Inflammatory macrophage treated with lipopolysaccharide for 4 hours (primary cell): ENCODE measurements at places on chromosomes 16 and 17.

GRCh38 chr17:56175299-56175955, 22.2 kb downstream of the ANKFN1 start:
- DNase-seq = no peak

DNA sequence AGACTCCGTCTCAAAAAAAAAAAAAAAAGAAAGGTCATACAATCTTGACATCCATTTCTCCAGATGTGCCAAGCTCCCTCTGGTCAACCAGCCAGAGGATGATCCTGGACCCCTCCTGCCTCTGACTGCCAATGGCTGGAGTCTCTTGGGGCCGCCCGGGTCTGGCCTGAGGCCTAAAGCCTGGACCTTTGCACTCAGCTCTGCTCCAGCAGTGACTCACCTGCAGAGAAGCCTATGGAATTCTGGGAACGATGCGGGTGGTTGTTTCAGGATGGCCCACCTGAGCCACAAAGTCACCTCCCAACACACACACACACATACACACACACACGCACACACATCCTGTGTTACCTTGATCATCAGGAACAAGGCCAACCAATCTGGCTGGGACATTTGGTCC, 64.0 kb upstream of the DNAH17 start:
- DNase-seq = no peak

DNA sequence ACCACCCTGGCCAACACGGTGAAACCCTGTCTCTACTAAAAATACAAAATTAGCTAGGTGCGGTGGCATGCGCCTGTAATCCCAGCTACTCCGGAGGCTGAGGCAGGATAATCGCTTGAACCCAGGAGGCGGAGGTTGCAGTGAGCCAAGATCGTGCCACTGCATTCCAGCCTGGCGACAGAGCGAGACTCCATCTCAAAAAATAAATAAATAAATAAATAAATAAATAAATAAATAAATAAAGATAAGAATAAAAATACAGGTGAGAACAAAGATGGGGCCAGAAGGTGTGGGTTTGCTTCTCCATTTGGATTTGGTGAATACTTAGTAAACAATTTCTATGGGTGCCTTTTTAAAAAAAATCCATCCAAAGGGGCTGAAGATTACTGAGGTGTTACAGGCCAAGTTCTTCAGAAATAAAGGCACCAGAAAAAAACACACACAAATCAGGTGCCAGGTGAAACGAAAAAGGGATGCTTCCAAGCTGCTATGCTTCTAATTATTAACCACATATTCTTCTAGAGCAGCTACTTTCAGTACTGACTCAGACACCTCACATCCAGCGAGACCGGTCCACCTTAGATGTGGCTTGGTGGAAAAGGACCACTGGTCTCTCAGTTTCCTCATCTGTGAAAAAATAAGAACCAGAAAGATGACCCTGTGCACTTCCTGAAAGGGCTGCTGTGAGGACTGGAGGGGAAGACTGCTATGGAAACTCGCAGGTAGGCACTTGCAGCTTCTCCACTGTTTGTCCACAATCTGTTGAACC, 9.2 kb downstream of the GLYR1 start:
- DNase-seq = no peak

- DNase-seq = peak; percentile 90
Observed at GRCh38 chr16:17171250-17172143, 299.3 kb downstream of the XYLT1 start.

DNA sequence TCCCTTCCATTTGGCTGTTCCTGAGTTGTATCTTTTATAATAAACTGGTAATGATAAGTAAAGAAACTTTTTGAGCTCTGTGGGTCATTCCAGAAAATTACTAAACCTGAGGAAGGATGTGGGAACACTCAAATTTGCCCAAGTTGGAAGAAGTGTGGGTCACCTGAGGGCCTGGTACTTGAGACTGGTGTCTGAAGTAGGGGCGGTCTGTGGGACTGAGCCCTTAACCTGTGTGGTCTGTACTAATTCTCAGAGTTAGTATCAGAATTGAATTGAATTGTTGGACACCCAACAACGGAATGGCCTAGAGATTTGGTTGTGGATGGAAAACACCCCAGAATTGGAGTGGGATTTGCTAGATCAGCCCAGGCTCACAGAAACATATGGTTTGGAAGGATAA, 43.1 kb downstream of the IKZF3 start:
- no peak for DNase-seq

DNA sequence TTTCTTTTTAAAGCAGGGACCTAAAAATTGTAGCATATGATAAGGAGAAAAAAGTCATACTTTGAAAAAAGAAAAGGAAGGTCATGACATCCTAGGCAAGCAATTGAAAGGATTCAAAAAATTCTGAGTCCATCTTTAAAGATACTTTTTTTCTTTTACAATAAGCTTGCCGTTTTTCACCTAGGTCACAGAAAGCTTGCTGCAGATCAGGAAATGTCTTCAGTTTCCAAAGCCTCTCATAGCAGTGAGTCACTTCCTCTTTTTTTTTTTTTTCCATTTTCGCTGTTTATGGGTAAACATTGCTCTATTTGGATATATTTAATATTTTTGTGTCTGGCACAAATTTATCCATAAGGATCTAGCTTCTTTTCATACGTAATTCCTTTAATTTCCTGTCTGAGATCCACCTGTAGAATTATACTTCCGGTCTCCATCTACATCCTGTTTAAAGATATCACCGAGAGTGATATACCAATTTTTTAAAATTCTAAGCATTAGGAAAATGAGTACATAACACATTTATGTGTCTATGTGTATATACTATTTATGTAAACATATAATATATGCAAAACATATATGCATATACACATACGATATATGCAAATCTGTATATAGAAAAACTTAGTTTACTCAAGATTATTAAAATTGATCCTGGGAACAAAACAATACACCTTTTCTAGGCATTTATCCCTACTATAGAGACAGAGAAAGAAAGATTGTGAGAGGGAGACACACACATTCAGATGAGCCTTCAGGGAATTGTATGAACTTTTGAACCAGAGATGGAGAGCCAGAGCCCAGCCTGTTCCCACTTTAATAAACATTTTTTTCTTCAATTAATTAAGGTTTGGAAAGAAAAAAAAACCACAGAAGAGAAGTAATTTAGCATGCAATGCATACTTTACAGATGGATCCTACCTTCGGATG, 134.4 kb downstream of the SKAP1 start:
- peak; percentile 81 for DNase-seq

DNA sequence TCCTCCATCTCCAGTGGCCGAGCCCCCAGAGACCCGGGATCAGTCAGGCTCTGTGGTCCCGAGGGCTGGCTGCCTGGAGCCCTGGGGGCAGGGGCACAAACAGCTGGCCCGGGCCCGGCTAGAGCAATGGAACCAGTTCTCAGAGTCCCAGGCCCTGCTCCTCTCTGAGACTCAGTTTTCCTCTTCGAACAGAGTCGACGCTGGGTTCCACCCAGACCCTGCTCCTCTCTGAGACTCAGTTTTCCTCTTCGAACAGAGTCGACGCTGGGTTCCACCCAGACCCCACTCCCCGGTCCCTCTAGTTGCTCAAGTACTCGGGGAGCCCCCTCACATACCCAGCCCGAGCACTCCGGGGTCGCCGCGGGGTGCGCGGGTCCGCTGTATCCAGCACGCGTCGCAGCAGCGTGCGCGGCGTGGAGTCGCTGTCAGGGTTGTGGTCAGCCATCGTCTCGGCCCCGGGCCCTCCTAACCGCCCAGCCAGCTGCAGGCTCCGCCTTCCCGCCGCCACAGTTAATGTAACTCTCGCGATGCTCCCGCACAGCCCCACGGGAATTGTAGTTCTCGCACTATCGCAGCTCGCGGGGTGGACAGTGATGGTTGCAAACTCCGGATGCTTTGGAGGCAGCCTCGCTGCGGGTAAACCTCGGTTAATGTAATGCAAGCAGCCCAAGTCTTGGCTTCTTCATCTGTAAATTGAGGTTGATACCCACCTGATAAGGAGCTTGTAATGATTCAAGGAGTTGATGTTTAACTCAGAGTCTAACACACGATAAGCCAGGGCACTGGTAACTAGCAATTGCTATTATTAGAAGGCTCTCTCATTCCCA, 8.5 kb upstream of the THAP11 start:
- DNase-seq = peak; percentile 91
